ENCODE measurements at places on chromosomes 6 and 20.

DNA sequence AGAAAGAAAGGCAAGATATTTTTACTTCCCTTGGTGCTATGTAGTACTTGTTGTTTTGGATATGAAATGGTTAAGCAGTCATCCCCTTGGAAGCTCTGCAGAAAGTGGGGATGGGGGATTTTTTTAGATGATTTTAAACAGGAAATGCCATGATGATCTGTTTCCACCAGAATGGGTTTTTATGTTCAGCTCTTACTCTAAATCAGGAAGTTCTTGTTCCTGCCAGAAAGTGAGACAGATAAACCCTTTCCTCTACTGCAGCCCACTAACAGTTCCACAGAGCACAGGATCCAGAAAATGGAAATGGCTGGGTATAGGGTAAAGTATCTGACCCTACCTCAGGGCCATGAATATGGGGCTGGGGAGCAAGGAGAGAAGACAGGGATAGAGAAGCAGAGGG, 32.1 kb upstream of the PPP1R3G start:
- no peak for DNase-seq

- no peak for DNase-seq
These were observed 39.5 kb downstream of the TGM3 start for GRCh38 chr20:2335096-2335870.

GRCh38 chr6:93219447-93219846, 199.9 kb downstream of the EPHA7 start:
- no peak for DNase-seq

DNA sequence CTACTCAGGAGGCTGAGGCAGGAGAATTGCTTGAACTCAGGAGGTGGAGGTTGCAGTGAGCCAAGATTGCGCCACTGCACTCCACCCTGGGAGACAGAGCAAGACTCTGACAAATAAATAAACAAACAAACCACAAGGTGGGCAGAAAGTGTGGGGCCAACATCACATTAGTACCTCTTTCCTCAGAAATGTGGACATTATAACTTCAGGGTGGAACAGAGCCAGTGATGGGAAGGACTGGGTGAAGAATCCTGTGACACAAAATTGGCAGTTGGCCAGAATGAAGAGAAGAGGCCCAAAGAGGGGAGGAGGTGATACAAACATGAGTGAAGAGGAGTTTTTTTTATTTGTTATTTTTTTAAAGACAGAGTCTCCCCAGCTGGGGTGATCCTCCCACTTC, 50.6 kb downstream of the NUP153 start:
- DNase-seq = no peak

DNA sequence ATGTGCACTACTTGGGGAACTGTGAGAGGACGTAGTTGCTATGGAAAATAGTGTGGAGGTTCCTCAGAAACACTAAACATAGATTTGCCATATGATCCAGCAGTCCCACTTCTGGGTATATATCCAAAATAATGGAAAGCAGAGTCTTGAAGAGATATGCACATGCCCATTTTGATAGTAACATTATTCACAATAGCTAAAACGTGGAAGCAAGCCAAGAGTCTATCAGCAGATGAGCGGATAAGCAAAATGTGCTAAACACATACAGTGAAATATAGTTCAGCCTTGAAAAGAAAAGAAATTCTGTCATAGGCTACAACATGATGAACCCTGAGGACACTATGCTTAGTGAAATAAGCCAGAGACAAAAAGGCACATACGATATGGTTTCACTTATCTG, 11.1 kb downstream of the SYNDIG1 start:
- DNase-seq = no peak

DNA sequence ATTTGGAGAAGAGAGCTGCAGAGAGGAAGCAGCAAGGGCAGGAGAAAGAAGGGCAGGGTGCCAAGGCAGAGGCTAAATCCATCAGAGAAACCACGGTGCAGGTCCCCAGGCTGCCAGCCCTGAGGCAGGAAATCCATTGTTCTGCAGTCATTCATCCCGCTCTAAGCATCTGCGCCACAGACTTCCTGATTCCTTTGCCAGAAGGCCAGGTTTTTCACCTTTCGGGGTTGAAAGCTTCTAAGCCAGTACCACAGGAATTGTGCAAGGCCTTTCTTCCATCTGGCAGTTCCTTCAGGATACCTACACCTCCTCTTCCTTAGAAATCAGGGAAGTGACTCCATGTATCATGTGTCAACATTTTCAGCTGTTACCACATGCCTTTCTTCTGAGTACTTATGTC, 45.6 kb downstream of the ADGRF5 start:
- DNase-seq = no peak

DNA sequence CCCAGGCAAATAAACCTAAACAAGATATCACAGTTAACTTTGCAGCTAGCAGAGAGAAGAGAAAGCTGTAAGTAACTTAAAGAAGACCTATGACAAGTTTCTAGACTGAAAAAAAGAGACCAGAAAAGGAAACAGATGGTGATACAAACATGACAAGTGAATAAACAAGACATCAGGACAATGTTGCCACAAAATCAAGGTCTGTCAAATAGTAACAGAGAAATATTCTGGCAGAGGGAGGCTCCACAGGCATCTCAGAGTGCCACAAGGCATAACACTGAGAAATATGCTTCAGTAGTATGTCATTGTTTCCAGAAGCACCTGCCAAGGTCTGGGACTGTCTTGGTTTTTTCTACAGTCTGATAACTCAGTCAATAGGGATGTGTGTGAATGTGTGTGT, 332.2 kb downstream of the KHDRBS2 start:
- no peak for DNase-seq

- DNase-seq = no peak
These were observed 61.2 kb downstream of the GCLC start for GRCh38 chr6:53483423-53484353.

DNA sequence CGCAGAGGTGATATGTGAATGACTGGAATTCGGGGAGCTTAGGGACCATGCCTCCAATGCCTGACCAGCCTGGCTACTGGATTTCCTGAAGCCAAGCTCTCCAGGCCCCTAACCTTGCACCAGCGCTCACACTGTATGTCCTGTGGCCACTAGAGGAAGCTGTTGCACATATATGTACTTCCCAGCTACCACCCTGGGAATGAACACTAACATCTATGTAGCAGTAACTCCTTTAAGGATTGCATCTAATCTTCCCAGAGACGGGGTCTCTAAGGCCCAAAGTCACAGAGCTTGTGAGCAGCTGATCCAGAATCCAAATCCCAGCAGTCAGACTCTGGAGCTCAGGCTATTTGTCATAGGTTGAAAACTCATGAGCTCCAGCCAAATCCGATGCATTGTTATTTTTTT, 20.4 kb upstream of the BPIFB1 start:
- peak; percentile 48 for DNase-seq

- DNase-seq = no peak
These were observed 37.9 kb upstream of the SNAP25 start for GRCh38 chr20:10180651-10181235.

DNA sequence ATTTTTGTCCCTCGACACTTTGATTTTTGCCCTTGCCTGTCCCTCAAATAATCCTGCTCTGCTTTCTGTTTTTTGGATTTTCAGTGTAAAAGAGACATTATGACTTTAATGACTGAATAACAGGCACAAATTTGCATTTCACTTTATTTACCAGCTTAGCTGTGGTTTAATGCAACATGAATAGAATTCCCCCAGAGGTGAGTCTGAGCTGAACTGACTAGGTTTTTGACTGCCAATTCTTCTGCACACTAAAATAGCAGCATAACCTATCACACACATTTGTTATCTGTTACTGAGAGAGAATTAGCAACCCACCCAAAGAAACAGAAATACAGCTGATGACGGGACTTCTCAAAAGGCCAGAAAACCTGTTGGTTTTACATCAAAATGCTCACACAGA, 3.9 kb upstream of the RBM24 start:
- DNase-seq = no peak

DNA sequence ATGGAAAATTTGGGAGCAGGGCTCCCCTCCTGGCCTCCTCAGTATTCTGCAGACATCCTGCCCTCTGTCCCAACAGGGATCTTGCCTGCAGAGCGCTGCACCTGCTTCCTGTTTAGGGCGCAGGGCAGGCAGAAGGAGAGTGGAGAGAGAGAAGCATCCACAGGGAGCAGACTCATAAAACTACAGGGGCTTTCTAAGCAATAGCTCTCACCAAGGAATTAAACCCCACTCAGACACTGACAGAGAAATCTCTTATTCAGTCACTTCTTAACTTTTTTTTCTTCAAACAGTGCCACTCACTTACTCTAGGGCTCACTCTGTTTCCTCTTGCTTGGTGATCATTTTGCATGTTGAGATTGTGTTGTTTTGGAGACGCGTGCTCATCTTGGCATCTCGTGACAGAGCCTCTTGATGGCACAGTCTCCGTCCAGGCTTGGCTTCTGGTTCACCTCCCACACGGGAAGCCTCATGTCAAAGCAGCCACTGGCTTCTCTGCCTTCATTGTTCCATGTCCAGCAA, 153.1 kb upstream of the INSM1 start:
- DNase-seq = no peak

GRCh38 chr20:6715401-6715941, 52.0 kb upstream of the BMP2 start:
- no peak for DNase-seq

- no peak for DNase-seq
These were observed 109.8 kb downstream of the SYCP2 start for GRCh38 chr20:59823491-59824259.

DNA sequence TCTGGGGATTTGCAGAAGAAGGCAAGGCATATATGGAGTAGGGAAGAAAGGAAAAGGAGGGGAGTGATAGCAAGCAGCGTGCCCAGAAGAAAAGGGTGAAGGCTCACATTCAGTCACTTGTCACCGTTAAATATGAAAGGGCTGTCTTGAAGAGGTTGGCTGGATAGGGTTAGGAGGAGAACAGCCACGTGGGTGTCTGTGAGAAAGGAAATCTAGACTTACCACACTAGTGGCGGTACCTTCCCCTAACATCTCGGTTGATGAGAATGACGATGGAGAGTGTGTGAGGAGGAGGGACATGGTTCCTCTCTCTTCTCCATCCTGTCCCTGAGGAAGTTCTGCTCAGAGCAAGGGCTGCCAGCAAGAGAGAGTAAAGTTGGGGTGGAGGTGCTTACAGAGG, 74.3 kb upstream of the CCN6 start:
- no peak for DNase-seq

DNA sequence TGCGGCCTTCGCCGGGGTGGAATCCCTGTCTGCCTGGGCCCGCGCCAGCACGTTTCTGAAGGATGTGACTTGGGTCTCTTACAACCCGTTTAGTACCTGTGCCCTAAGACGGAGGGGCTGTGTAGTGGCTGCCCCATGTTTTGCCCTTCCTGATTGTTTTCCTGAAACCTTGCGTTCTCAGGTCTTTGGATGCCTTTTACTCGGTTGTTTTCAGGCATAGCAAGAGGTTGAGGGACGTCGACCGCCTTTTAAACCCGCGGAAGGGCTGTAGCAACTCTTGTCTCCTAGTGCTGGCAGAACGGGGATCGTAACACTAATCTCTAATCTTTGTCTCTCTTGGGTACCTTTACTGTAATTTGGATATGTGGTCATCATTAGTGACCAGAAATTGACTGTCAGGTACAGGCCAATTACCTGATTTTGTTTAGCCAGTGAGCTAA, 706 bp upstream of the NANP start:
- DNase-seq = no peak

DNA sequence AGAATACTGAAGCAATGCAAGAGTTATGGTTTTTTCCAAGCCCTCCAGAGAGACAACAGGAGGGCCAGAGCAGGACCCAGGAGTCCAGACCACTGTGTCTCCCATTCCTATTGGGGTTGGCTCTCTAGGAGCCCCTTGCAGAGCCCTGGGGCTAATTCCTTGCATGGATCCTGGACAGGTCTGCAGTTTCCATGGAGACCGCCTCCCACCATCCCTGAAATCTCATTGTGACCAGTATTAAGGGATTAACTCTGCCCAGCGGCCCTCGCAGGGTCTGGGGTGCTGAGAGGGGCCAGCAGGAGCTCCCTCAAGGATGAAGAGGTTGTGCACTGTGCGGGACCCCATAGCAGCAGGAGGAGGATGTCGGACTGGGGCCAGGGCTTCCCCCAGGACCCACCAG, 34.8 kb downstream of the HNF4A start:
- no peak for DNase-seq

DNA sequence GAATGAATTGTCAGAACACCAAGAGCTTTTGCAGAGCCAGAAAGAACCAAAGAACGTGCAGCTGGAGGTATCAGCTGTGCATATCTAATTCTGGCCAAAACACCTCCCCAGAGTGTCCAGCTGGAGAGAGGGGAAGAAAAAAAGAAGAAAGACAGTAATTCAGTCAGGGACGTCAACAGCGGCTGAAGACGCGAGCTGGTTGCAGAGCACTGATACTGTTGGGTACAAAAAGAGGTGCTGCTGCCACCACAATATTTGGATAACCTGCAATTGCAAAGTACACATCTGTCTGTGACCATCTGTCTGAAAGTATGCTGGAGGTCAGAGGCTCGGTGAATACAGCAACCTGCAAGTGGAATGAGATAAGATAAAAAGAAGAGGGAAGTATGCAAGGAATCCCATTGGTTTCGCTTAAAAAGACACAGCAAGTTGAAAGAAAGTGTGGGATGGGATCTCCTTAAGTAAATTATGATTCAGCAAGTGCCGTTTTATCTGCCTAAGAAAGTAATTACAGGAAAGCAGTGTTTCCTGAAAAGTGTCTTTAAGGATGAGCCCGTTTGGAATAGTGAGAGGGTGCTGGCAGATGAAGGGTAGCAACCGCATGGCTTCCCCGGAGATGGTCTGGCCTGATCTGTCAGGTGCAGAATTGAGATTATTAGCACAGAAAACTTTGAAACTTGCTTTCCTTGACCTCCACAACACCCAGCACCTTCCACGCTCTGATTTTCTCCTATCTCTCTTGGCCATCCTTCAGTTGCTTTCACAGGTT, 189.9 kb upstream of the PRDM1 start:
- DNase-seq = no peak

DNA sequence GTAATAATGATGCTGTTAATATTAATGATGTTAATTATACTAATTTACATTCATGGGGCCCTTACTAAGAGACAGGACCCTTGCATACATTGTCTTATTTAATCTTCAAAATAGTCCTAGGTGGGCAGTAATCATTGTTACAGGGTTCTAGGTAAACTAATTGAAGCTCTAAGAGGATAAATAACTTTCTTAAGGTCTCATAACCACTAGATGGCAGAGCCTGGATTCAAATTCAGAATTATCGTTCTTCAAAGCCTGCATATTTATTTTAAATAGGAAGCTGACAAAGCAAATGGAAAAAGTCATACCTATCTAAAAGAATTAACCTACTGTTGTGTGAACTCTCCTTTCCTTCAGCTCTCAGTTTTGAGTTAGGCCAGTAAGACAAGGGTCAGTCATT, 23.5 kb downstream of the PTCHD4 start:
- no peak for DNase-seq

- DNase-seq = no peak
These were observed 6.1 kb upstream of the JARID2 start for GRCh38 chr6:15239616-15240364.
